ENCODE measurements at places on chromosomes 7 and 10. TPM values are rescaled to one million over a fixed set of nuclear protein-coding genes. Genes with fewer than 3 reads are reported as not detected.

Gene NPSR1
- not detected for total RNA-seq

Gene SSC4D
- total RNA-seq, result 0.42 TPM

Gene KCP
- 0.50 TPM for total RNA-seq

Gene C1GALT1
- 75.9 TPM for total RNA-seq

Gene VSTM4
- under 0.01 TPM for total RNA-seq

Gene H2BK1
- total RNA-seq, result not detected

Gene PRSS37
- not detected for total RNA-seq

Gene C10orf143
- total RNA-seq, result 2.4 TPM

Gene NEBL
- 11.7 TPM for total RNA-seq

Gene RADIL
- 0.17 TPM for total RNA-seq

Gene PLCE1
- 2.2 TPM for total RNA-seq

Gene EBF3
- 0.54 TPM for total RNA-seq

Gene VWDE
- 14.2 TPM for total RNA-seq

Gene ANKRD1
- total RNA-seq, result 60.7 TPM

Gene DKK1
- total RNA-seq, result 161 TPM

Gene ZNF783
- total RNA-seq, result 17.3 TPM

All from mammary epithelial cell (primary cell).